CD4-positive, alpha-beta T cell treated with Interleukin-4 for 4 hours (primary cell): ENCODE measurements at places on chromosomes 6 and 20.

DNA sequence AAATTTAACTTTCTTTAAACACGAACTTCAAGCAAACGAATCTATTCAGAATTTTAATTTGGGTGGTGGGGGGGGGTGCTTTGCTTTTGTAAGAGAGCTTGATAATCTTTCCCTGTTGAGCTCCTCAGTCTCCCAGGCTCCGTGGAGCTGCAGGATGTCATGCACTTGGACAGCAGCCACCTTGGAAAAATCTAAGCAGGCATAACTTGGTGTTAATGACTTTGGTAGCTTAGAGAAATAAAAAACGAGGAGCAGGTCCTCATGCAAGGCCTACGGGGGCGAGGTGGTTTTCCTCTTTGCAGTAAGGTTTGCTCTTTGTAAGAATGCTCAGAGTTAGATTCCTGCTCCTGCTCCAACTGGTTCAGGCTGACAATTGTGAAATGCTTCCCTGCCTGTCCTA lies 102.3 kb downstream of the EDN1 start:
- DNase-seq: no peak

DNA sequence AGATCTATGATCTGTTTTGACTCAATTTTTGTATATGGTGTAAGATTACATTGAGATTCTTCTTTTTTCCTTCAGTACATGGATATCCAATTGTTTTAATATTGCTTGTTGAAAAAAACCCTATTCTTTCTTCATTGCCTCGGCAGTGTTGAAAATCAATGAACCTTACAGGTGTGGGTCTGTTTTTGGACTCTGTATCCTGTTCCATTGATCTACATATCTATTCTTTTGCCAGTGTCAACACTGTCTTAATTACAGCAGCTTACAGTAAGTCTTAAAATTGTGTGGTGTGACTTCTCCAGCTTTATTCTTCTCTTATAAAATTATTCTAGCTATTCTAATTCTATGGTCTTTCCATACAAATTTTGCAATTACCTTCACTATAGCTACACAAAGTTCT lies 81.8 kb upstream of the KCNK16 start:
- no peak for DNase-seq

- DNase-seq: no peak
These were observed 272.3 kb downstream of the KHDC1L start for GRCh38 chr6:72952808-72953630.

- no peak for DNase-seq
These were observed 54.9 kb downstream of the PRR18 start for GRCh38 chr6:166253281-166253681.

DNA sequence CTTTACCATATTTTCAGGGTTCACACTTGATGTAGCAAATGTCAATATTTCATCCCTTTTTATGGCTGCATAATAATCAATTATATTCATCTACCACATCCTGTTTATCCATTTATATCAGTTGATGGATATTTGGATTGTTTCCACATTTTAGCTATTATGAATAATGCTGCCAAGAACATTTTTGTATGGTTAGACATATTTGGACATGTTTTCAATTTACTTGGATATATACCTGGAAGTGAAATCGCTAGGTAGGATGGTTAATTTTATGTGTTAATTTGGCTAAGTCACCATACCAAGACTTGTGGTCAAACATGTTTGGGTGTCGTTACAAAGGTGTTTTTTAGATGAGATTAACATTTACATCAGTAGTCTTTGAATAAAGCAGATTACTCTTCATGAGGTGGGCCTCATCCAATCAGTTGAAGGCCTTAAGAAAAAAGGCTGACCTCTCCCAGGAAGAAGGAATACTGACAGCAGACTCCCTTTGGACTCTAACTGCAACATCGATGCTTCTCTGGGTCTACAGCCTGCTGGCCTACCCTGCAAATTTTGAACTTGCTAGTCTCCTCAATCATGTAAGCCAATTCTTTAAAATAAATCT lies 196.5 kb downstream of the BACH2 start:
- no peak for DNase-seq

DNA sequence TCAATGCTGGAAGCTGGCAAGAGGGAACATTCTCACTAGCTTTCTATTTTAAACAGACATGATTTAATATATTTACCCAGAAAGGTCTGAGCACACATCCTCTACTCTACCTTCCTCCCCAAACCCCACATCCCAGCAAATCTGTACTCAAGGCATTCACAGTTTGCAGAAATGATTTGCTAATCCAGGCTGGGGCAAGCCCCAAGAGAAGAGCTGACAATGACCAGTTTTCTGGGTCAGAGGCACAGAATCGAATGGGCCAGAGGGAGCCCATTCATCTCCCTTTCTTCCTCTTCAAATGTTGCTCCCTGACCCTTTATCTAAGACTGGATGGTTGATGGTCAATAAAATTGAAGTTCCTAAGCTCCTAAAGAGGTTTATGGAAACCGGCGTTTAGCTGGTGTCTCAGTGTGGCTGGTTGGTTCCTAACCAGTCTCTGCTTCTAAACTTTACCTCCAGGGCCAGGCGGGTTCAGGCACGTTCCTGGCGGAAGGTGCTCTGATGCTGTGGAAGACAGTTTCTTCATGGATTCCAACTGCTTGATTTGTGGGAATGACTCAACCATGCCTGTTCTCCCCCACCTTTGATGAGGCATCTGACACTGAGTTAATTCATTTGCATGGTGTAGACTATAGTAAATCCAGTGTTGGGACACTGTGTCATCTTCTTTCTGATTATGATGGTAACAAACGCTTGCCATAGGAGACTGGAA lies 96.4 kb upstream of the IYD start:
- DNase-seq: no peak

DNA sequence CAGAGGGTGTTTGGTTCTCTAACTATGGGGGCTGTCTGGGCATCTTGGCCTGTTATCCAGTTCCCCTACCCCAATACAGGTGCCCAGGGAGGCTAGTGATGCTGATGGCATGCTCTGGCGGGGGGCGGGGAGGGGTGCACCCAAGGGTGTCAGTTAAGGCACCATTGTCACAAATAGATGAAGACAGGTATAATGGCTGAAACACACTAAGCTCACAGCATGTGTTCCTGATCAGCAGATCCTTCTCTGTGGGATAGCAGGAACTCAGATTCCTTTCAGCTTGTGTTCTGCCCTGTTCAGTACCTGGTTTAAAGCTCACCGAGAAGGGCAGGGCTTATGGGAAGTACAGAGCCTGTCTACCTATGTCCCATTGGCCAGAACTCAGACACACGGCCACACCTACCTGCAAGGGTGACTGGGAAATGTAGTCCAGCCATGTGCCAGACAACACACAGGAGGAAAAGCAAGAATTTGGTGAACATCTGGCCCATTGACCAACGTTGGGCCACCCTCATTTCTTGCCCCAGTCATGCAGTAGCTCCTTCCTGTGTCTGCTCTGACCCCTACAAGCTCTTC lies 3.4 kb upstream of the RSPO4 start:
- peak; percentile 4 for DNase-seq

GRCh38 chr6:67889682-67889995 lies 745.4 kb upstream of the ADGRB3 start:
- no peak for DNase-seq

- no peak for DNase-seq
These were observed 147.1 kb downstream of the MRPL14 start for GRCh38 chr6:43980004-43980795.

DNA sequence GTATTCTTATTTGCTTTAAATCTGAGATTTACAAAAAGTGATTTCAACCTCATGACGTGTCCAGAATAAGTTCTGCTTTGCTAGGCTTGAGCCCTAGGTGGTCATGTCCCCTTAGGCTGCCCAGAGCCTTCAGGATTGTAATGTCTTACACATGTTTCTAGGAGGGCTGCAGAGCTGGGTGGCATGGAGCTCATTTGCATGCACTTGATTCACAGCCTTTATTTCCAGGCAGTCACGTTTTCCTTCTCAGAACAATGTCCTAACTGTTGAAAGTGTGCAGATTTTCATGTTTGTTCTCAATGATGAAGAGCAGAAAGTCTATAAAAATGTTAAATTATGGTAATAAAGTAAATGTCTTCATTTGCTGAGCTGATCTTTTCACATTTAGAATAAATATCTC lies 448.6 kb upstream of the SOX4 start:
- DNase-seq: no peak

GRCh38 chr6:99980741-99981140 lies 13.3 kb downstream of the MCHR2 start:
- DNase-seq: no peak

DNA sequence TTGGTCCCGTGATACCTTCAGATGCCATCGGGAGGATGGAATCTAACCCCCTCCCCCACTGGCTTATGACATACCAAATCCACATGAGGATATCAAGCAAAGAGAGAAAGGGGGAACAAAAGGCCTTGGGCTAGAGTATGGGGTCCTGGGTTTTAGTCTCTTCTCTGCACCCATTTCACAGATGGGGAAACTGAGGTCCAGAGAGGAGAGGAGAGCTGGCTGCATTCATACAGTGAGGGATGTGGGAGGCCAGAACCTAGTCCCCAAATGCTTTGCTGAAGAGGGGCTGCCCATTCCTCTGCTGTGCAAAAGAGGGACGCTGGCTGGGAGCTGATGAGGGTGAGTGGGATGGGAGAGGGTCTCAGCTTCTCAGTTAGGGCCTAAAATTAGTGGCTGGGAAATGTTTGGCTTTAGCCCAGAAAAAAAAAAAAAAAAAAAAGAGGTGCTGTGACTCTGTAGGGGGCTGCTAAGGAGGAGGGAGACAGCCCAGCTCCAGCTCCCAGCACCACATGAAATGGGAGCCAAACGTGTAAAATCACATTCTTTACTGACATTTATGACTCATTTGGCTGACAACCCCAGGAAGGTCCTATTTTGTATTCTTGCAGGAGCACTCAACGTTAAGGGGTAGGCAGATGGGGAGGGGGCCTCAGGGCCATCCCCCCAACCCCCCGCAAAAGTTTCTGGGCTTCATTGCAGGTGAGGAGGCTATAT lies 11.9 kb downstream of the XKR7 start:
- no peak for DNase-seq

DNA sequence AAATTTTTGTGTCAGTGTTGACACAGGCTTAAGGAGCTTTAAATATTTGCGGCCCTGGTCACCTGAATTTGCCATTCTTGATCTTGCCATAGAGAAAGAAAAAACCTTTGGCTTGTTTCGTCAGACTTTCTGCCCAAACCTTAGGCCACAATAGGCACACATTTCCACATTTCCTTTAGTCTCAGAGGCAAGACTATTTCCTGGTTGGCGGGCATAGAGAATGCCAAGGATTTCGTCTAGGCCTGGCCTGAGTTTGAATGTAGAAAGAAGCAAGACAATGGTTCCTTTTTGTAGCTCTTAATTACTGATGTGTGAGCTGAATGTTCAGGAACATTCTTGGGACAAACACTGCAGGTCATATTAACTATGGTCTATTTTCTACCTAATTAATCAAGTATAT lies 108.1 kb downstream of the TRMT11 start:
- no peak for DNase-seq

- no peak for DNase-seq
These were observed 84.7 kb downstream of the UST start for GRCh38 chr6:148831531-148831930.

DNA sequence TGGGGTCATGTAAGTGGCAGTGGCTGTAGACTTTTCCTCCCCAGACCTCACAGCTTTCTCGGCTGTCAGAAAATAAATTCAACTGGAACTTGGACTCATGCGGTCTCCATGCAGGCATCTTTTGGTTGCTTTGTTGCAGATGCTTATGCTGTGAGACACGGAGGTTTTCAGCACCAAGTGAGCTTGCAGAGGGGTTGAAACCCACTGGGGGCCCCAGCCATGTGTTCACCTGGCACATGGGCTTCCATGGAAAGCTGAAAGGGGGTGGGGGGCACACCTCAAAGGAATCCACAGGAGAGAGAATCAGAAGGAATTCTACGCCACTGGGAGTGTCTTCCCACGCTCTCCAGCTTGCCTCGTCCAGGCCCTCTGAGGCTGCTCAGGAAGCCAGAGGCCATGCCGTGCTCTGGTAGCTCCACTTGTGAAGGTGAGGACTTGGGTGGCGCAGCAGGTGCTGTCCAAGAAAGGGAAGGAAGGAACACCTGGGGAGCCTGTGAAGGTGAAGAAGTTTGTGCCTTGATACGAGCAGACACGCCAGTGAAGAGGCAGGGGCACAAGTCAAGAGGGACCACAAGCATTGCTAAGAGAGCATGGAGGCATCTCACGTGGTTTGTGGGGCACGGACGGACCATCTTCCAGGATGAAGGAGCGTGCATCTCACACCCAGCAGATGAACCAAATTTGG lies 134.3 kb upstream of the PMEPA1 start:
- DNase-seq: no peak

GRCh38 chr6:75855052-75855451 lies 106.0 kb downstream of the MYO6 start:
- peak; percentile 33 for DNase-seq

DNA sequence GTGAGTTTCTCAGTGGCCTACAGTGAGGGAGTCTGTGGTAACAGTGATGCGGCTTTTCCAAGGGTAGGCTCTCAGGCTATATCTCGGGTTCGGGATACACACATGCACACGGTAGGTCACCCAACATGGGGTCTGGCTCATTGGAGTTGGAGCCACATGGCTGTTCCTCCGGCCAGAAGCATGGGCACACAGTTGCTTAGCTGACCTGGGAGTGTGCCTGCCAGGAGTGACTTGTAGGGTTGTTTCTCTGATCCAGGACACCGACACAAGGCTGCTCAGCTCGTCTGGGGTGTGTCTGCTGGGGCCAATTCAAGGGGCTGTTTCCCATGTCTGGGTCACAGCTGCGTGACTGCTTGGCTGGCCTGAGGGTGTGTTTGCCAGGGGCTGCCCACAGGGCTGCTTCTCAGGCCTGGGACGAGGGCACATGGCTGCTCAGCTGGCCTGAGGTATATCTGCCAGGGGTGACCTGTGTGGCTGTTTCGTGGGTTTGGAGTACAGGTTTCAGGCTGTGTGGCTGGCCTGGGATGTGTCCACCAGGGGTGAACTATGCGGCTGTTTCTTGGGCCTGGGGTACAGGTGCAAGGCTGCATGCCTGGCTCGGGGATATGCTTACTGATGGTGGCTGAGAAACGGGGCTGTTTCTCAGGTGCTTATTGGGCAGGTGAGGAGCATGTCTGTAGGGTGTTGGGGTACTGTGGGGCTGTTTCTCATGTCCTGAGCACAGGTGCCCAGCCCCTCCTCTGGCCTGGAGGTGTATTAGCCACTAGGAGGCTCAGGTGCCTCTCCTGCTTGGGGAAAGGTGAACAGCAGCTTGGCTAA lies 15.2 kb downstream of the KIF25 start:
- no peak for DNase-seq

- no peak for DNase-seq
These were observed 30.6 kb downstream of the ARID1B start for GRCh38 chr6:156807795-156808194.

- DNase-seq: no peak
These were observed 544.9 kb upstream of the CITED2 start for GRCh38 chr6:139919107-139920026.
